Dorsolateral prefrontal cortex (tissue), 122 donors: ENCODE measurements at places on chromosomes 7 and 10. TPM values are rescaled to one million over a fixed set of nuclear protein-coding genes. Genes with fewer than 3 reads are reported as not detected.

DNA sequence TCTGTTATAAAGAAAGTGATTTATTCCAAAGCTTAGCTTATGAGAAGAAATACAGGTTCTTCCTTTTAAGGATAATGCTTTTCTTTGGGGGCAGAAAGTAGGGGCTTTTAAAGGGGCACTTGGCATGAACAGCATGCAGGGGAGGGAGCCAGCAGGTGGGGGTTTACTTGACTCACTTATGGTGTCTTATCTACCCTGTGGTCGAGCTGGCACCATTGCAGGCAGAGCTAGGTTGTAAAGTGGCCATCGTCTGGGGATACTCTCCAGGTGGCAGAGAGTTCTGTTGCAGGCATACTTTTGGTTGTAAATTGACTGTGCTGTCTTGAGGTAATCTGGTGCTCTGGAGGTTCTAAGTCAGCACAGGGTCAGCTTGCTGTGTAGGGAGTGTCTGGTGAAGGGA is 26.3 kb upstream of the IFRD1 start:
- DNase-seq = no peak

- DNase-seq = no peak
Measured at GRCh38 chr10:12800302-12800701, 201.2 kb downstream of the CCDC3 start.

GRCh38 chr10:23525406-23525805 is 86.5 kb downstream of the OTUD1 start:
- no peak for DNase-seq

GRCh38 chr10:119409906-119410305 is 132.6 kb downstream of the RGS10 start:
- DNase-seq = no peak

DNA sequence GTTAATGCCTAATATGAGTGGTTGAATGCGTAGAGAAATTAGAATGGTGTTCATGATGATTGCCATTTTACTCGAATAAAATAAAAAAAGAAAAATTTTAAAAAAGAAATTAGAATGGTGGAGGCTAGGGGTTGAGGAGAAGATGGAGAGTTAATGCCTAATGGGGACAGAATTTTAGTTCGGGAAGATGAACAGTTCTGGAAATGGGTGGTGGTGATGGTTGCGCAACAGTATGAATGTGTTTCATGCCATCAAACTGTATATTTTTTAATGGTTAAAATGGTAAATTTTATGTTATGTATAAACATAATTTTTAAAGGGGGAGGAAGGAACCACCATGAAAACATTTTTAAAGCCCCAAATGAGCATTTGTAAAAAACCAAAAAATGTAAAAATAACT is 140.1 kb upstream of the AGK start:
- no peak for DNase-seq

The CFAP46 gene
- total RNA-seq = 20.7 TPM

The TACR2 gene
- total RNA-seq = 0.56 TPM
